ENCODE measurements at places on chromosomes 5 and 9.

DNA sequence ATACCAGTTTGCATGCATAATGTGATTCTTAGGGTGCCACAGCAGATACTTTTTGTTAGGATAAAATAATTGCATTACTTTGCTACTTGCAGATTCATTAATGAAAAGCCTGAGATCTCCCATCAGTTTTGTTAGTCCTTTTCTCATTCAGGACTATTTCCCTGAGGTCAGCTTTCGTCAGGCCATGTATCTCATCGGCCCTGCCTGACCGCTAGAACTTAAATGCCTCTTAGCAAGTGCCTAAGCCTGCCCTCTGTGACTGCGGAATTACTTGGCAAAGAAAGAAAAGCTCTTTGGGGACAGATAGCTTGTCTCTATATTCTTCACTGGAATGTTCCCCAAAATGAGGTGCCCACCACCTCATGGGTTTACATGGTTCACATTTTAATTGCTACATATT is 147.8 kb downstream of the KCTD16 start:
- no peak for DNase-seq

DNA sequence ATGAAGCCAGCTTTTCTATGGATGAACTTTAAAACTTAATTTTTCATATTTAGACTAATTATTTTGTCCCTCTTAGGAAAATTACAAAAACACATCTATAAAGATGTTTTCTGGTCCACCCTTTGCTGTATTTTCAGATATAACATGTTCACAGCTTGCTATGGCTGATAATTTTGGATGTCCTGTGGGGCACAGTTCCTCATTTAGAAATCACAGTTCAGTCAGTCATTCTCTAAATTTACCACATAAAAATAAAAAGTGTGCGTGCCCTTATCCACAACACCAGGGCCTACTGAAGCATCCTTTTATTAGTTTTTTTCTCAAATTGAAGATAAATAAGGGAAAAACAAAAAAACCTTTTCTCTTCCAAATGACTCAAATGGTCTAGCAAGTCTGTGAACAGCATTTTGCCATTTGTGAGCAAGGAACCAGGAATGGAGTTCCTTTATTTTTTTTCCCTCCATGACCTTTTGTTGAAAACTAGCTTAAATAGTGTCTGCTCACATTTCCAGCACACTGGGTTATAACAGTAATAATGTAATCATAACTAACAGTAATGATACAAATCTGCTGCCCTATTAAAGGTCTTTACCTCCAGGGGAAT is 87.1 kb downstream of the CEMIP2 start:
- DNase-seq = no peak

DNA sequence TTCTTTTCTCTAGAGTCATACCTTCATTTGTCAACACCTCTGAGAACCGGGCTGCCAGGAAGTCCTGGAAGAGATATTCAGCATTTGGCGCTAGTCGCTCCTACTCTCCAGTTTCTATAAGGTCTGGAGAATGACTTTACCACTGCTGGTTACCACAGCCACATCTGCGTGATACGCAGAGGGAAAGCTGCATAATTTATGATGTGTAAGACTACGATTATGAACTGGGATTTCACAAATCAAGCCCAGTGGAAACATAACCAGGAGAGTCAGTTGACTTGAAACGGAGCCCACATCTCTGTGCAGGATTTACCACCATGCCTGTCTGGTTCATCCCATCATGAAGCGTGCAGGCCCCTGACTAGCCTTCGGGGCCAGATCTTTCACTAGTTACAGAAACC is 72.6 kb downstream of the FGF1 start:
- DNase-seq = no peak

DNA sequence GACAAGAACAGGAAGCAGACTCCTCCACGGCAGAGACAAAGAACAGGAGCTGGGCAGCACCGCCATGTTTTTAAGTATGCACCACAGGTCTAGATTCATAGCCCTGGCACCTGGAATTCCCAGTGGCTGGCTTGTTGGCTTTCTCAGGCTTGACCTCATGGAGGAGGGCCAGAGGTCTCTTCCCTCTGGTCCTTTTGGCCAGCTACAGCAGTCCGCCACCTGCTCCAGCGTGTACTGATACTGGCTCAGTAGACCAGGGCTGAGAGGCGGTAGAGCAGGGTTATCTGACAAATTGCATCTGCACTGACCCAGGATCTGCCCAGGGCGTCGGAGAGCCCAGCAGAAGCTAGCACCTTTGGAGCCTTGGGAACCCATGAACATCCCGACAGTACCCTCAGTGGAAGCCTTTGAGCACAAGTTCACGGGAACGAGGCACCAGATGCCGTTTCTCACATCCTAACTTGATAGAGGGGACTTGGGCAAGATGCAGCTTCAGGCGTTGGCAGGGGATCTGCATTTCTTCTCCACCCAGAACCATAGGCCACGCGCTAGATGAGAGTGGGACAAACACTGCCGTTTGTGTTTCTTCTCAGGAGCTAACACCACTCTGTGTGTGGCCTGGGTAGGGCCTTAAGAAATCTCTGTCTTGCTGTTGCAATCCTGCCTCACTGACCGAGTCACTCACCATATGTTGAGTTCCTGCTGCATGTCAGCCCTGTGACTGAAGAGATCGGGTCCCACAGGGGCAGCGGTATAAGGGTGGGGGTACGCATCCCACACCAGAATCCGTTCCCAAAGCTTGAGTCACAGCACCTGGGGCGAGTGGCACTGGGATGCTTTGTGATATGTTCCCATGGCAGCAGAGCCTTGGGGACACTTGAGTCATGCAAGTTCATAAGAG is 90.3 kb upstream of the OTULINL start:
- no peak for DNase-seq

DNA sequence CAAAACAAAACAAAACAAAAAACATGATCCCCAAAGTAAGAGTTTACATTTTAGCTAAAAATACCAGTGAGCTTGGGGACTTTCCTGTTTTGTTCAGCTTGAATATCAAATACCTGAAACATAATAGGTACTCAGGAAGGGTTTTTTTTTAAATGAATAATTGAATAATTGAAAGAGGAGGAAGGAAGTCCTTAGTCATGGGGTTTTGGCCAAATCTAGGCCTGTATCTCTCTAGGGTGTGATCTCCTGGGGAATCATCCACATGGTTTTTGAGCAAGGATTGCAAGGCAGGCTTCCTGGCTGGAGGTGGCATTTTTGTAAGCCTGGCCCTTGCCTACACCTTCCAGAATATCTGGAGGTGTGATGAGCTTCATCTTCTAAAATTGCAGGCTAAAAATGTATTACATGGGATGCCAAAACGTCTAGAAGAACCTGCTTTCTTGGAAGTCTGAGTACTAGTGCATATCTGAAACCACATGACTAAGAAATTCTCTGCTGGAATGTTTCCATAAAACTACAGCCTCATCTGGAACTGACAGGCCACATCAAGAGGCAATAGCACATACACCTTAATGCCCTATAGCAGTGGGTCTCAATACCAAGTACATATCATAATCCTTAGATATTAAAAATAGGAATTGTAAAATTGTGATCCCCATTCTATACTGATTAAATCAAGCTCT is 10.4 kb downstream of the C9 start:
- no peak for DNase-seq

DNA sequence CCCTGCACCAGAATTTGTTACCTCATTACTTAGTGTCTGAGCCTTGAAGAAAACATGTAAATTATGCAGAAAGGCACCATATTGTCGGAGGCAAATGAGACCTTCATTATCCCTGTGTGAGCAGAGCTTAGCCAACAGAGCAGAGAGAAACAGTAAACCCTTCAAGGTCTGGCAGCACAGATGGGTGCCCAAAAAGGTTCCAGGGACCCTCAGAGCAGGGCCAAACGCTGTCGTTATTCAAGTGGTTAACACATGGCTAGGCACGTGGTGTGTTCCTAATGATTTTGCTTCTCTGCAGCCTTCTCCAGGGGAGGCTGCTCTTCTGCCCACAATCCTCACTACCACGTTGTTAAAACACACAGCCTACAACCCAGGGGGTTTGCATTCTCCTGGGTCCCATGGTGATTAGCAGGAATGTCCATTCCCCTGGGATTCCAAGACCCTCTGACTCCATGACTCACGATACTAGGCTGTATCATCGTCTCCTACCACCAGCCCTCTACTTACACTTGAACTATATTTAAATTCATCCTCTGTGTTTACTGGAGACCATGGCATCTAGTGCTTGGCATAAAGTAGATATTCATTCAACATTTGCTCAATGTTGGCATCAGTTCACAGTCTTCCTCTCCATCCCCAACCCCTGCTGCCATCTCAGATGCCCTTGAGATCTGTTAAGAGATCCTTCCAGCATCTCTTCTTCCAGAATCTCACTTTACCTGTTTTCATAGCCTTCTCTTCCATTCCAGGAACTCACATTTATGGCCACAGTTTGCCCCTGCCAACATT is 174.5 kb upstream of the RAD23B start:
- no peak for DNase-seq

DNA sequence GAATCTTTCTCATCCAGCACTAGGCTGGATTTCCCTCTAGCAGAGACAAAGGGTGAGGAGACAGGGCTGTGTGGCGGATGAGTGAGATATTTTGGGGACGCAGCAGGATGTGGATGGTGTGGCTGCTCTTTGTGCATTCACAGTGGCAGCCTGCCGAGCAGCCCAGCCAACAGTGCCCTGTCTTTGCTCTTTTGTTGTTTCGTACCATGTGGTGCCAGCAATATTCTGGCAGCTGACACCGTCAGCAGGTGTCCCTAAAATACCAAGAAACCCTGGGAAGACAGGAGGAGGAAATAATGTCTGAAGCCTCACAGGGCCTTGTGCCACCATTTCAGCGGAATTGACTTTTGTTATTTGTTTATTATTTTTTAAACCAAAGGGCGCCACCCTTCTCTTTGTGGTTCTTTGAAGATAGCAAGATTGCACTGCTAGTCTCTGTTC is 141.4 kb downstream of the CCDC192 start:
- DNase-seq = no peak

DNA sequence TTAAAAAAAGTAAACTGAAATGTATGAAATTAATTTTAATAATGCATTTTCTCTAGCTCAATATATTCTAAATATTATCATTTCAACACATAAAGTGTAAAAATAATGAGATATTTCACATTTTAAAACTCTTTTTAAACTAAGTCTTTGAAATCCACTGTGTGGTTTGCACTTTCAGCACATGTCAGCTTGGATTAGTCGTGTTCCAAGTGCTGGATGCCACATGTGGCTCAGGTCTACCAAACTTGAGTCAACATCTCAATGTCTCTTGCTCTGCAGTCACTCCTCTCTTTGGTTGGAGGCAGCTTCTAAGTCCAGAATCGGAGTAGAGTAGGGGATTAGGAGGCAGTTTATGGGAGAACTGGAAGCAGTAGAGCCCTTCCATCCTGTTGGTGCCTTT is 173.7 kb upstream of the ANKRD55 start:
- no peak for DNase-seq

GRCh38 chr5:126814721-126815404 is 37.9 kb downstream of the LMNB1 start:
- no peak for DNase-seq

DNA sequence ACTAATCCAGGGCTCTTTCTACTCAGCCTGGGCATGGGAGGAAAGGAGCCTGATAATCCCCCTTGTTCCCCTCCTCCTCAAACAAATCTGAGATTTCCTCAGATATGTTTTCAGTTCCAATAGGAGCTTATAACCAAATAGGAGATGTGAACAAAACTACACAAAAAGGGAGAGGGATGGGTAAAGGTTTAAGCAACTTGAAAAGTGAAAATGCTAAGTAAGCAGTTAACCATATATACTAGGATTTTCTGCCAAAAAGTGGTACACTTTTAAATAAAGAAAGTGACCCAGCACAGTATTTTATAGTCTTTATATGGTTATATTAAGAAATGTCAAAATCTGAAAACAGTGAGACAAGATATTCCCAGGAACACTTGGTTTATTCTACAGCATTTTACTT is 275.7 kb downstream of the BNC2 start:
- DNase-seq = no peak

DNA sequence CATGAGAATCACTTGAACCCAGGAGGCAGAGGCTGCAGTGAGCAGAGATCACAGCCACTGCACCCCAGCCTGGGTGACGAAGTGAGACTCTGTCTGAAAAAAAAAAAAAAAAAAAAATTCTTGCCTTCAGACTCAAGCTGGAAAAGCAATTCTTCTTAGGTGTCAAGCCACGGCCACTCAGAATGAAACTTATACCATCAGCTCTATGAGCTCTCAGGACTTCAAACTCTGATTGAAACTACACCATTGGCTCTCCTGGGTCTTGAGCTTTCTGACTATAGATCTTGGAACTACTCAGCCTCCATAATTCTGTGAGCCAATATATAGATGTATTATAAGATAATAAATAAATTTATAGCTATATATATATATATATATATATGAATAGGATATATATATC is 12.9 kb upstream of the FGF10 start:
- DNase-seq = no peak

DNA sequence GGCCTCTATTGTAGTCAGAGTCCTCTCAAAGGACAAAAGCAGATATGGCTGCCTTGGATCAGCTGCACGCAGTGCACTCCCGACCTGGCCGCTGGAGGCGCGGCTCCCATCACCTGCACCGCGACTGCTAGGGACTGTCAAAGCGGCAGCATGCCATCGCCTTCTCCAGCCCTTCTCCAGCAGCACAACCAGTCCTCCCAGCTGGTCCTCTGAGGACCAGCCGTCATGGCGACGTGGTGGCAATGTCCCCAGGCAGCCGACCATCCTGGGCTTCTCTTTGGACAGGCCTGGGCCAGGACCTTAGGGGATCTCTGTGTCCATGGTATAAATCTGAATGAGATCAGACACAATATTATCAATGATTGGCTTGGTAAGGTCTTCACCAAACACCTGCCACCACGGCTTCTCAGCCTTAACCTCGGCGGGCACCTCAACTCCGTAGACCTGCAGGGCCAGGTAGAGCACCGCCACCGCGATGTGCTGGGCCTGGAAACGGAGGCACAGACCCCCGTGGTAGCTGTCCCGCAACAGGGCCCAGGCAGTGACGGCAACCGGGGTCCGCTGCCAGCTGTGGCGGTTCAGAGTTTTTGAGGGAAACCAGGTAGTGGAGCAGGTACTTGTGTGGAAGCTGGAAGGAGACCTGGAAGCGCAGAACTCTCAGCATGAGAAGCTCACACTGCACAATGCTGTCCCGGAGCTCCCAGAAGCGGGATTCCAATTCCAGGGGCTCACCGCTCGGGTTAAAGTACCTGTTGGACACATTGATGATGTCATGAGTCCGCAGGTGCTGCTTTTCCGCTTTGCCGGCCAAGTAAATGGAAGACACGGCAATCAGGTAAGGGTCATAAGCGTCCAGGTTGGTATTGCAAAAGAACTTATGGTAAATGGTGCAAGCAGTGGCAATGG is 8.5 kb downstream of the DUSP1 start:
- DNase-seq = no peak

DNA sequence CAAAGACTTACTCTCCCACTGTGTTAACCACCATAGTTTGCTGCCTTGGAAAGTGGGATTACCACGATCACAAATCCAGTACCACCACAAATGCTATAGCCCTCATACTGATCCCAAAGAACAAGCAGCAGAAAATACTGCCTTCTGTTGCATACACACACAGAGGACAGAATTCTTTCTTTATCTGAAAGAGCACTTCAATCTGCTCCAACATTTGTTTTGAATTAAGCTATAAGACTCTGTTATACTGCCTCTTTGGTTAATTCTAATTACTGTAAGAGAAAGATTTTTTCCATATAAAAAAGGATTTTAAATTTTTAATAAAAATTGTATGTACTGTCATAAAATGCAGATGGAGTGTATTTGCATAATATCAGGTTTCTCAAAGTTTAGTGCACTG is 69.8 kb downstream of the YIPF5 start:
- DNase-seq = no peak

GRCh38 chr9:93081931-93082330 is 14.1 kb upstream of the CARD19 start:
- no peak for DNase-seq
